IMR-90 (cell line): ENCODE measurements at places on chromosomes 2 and 18. TPM values are rescaled to one million over a fixed set of nuclear protein-coding genes. Genes with fewer than 3 reads are reported as not detected.

DNA sequence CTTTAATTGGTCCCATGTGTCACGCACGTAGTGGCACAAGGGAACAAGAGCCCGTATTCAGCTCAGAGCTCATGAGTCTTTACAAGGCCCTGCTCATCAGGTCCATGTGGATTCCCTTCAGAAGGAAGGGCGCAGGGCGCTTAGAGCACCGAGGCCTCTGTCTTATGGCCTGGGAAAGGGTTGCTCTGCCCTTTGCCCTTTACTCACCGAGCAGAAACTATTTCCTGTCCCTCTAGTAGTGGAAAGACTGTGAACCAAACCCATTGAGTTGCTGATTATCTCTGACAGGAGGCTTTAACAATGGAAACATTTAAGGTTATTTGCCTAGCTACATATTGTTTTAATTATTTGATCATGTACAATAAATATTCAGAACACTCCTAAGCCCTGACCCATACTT is 102.0 kb upstream of the ACAA2 start:
- H3K27ac ChIP-seq, result no peak overlapping the region
- no peak overlapping the region for H3K4me3 ChIP-seq
- peaks cover 14% of the 10 kb centered on the region for H3K27me3 ChIP-seq
- no peaks in the 10 kb centered on the region for H3K4me1 ChIP-seq
- H3K36me3 ChIP-seq, result no peaks in the 10 kb centered on the region

DNA sequence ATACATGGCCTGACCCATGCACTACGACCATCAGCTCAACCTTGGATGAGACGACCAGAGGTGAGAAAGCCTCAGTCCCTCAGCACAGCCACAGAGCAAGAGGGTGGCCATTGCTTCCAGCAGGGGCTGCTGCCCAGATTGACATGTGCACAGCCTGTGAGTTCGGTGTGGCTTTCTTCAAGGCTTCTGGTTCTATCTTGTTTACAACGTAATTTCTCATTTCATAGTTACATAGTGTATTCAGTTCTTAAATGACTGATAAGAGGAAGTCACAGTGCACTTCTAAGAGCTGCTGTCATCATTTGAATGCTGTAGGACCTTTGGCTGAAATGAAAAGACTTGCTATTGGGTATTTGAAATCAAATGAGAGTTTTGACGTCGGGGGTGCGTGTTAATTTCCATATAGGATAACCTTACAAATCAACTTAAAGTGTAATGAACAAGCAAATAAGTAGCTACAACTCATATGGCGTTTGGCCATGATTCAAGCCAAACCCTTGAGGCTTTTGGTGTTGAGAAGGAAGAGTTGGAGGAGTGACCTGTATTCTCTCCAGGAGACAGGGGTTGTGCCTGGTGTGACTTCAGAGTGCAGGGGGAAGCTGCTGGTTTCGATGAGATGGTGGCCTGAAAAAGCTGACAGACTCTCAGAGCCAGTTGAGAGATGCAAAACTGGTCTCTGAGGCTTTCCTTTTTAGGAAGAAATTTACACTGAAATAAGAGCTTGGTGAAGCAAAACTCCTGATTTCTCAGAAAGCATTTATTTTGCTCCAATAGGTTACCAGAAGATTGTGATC is 51.0 kb downstream of the TSHZ1 start:
- H3K4me3 ChIP-seq, result no peak overlapping the region
- H3K36me3 ChIP-seq, result no peaks in the 10 kb centered on the region
- H3K27ac ChIP-seq, result no peak overlapping the region
- no peaks in the 10 kb centered on the region; the same call in 1 of the 2 replicates for H3K4me1 ChIP-seq
- DNase-seq, result no peak

- H3K36me3 ChIP-seq, result no peaks in the 10 kb centered on the region
- peaks cover 15% of the 10 kb centered on the region for H3K4me1 ChIP-seq
- H3K4me3 ChIP-seq, result peak overlapping the region; percentile 40
- peak overlapping the region; percentile 84 for H3K27ac ChIP-seq
- peak; percentile 81 for DNase-seq
- no peaks in the 10 kb centered on the region for H3K27me3 ChIP-seq
These were observed 9.0 kb downstream of the SERTAD2 start for GRCh38 chr2:64644458-64645382.

DNA sequence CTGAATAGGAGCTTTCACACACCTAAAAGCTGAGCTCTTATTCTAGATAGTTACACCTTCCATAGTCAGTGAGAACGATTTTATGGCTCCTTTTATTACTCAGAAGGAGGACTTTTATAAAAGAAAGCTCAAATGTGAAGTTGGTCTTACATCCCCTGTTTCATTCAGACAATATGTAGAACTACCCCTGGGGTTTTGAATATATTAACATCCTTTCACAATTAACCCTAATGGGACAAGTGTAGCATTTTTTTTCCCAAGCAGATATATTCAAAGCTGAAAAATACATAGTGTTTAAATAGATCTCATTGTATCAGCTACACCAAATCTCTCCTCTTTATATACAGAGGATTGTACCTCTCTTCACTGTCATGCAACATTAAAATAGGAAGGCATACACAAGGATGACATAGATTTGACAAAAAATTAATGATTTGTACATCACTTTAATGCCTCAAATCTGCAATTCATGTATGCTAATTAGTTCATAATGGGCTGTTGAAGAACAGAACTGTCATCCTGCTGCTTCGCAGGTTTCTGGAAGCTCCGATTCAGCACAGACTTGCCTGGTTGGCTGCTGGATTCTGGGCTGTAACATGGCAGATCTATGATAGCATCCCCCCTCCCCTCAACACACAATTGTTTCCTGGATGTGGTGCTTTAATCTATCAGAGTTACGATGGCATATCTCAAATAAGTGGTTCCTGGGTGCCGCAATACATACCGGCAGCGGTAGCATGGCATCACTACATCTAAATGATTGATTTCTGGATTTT is 129.7 kb upstream of the PARD3B start:
- no peak overlapping the region for H3K27ac ChIP-seq
- peaks cover 1% of the 10 kb centered on the region; the same call in 1 of the 2 replicates for H3K27me3 ChIP-seq
- no peaks in the 10 kb centered on the region for H3K4me1 ChIP-seq
- no peaks in the 10 kb centered on the region for H3K36me3 ChIP-seq
- no peak for DNase-seq

DNA sequence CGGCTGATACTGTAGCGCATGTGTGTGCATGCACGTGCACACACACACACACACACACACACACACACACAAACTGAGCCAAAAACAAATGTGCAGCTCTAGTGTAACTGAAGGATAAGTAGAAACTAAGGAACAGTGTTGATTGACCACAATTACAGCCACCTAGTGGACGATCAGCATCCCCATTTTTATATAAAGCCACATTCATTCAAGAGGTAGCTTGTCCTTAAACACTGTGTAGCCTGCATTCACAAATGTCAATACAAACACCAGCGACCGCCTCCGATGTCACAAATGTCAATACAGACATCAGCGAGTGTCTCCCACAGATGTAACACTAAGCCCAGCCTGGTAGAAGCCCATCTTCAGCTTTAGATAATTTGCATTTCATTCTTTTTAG is 167.4 kb downstream of the PTGR3 start:
- no peaks in the 10 kb centered on the region for H3K27me3 ChIP-seq
- no peaks in the 10 kb centered on the region for H3K36me3 ChIP-seq
- no peak overlapping the region for H3K4me3 ChIP-seq
- DNase-seq, result peak; percentile 50
- H3K4me1 ChIP-seq, result peaks cover 4% of the 10 kb centered on the region
- no peak overlapping the region for H3K27ac ChIP-seq

The RFX8 gene
- polyA plus RNA-seq, result 3.4 and 5.3 TPM in 2 replicates
